ENCODE measurements at places on chromosomes 5 and 9. TPM values are rescaled to one million over a fixed set of nuclear protein-coding genes. Genes with fewer than 3 reads are reported as not detected.

Gene ACTBL2
- 0.54 TPM for total RNA-seq

Gene SLCO4C1
- under 0.01 TPM for total RNA-seq

Gene PDCD1LG2
- total RNA-seq, result 14.3 TPM

Gene AHRR
- total RNA-seq, result 16.4 TPM

Gene TRAF2
- 6.6 TPM for total RNA-seq

Gene CTNND2
- not detected for total RNA-seq

Gene ASPN
- total RNA-seq, result 3.6 TPM

Gene PCDHGA7
- total RNA-seq, result 3.6 TPM
